Omental fat pad (tissue), 4 donors: ENCODE measurements at places on chromosomes 6 and 20. TPM values are rescaled to one million over a fixed set of nuclear protein-coding genes. Genes with fewer than 3 reads are reported as not detected.

Gene KIAA1755
- 0.24 TPM for total RNA-seq

Gene EDN3
- total RNA-seq, result not detected

Gene CDH26
- total RNA-seq, result 0.60 TPM

Gene PSMB8
- 42.8 TPM for total RNA-seq

Gene SLC35D3
- not detected for total RNA-seq

Gene PPP1R3G
- 0.56 TPM for total RNA-seq

Gene OPN5
- total RNA-seq, result not detected

Gene C6orf58
- total RNA-seq, result not detected

Gene ARFGEF3
- total RNA-seq, result 6.0 TPM

Gene RAB23
- 7.2 TPM for total RNA-seq

Gene HLA-DRB5
- total RNA-seq, result 50.9 TPM

Gene HMGCLL1
- 0.82 TPM for total RNA-seq

Gene NANP
- 10.6 TPM for total RNA-seq

Gene GINM1
- total RNA-seq, result 48.2 TPM

Gene EDN1
- total RNA-seq, result 5.9 TPM

Gene MAS1
- under 0.01 TPM for total RNA-seq
